ENCODE measurements at places on chromosomes 2 and 18.

DNA sequence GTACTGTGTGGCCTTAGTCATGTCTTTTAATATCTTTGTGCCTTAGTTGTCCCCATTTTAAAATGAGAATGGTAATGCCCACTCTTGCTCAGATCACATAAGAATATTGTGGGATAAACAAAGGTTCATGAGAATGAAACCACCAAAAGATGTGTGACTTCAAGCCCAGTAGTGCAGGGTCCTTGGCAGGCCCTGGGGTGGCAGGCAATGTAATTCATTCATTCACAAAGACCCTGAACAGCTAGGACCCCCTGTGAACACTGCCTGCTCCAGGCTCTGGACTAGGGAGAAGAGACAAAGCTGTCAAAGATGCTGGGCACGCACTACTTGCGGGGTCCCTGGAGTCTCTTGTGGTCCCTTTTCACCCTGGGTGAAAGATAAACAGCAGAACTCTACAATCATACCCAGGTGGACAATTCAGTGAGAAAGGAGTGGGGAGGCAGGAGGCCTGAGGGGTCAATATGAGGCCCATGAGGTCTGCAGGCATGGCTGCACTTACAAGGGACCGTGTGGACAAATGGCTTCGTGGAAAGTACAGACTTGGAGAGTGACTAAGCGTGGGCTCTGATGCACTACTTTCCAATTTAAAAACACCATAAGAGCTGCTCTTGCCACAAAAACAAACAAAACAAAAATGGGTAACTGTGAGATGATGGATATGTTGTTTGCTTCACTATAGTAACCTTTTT lies 136.1 kb downstream of the SMAD7 start:
- H3K4me1 ChIP-seq = peaks cover 34% of the 10 kb centered on the region
- peak; percentile 44 for DNase-seq
- H3K27me3 ChIP-seq = no peaks in the 10 kb centered on the region
- peaks cover 16% of the 10 kb centered on the region for H3K36me3 ChIP-seq
- H3K27ac ChIP-seq = peak overlapping the region; percentile 31

GRCh38 chr2:188870289-188870688 lies 103.9 kb upstream of the COL3A1 start:
- H3K27ac ChIP-seq = no peak overlapping the region
- no peaks in the 10 kb centered on the region for H3K4me1 ChIP-seq
- H3K36me3 ChIP-seq = no peaks in the 10 kb centered on the region
- DNase-seq = no peak
- H3K4me3 ChIP-seq = no peak overlapping the region

DNA sequence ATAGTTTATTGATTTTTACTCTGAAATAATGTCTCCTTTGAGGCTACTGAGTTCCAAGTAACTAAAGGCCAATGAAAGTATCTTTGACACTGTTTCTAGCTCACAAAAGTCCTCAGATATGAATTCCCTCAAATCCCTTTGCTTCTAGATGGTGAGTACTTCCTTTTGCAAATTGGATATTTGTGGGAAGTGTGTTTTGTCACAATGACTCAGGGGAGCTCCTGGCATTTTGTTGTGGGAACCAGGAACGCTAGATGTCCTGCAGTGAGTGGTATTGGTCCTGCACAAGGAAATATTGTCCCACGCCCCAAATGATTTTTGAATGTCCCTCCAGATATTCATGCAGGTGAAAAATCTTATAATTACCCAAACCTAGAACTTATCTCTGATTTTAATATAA lies 24.3 kb downstream of the TACR1 start:
- H3K4me1 ChIP-seq = no peaks in the 10 kb centered on the region
- DNase-seq = no peak
- no peaks in the 10 kb centered on the region for H3K36me3 ChIP-seq
- no peak overlapping the region for H3K4me3 ChIP-seq
- no peak overlapping the region for H3K27ac ChIP-seq
- H3K27me3 ChIP-seq = no peaks in the 10 kb centered on the region

DNA sequence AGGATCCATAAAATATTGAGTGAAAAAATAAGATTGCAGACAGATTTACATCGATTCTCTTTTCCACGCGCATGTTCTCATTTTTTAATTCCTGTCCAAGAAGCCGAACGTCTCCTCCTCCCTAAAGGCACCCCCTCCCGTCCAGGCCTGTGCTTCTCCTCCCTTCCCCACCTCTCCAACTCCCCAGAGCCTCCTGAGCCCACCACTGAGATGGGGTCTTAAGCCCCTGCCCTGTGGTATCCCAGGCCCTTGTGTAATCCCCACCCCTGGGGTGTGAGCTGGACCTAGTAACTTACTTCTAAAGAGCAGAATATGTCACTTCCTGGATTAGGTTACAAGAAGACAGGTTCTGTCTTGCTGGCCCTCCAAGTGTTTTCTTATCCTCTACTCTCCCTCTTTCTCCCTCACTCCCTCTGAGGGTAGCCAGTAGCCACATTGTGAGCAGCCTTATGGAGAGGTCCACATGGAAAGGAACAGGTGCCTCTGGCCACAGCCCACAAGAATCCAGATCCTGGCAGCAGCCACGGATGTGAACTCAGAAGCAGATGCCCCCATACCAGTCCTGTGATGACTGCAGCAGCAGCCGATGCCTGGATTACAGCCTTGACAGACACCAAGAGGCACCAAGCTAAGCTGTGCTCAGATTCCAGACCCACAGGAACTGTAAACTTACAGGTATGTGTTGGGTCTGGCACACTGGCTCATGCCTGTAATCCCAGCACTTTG lies 39.6 kb upstream of the OTOS start:
- no peak overlapping the region for H3K27ac ChIP-seq
- no peak overlapping the region for H3K4me3 ChIP-seq
- H3K27me3 ChIP-seq = no peaks in the 10 kb centered on the region
- no peaks in the 10 kb centered on the region for H3K4me1 ChIP-seq
- no peaks in the 10 kb centered on the region for H3K36me3 ChIP-seq

DNA sequence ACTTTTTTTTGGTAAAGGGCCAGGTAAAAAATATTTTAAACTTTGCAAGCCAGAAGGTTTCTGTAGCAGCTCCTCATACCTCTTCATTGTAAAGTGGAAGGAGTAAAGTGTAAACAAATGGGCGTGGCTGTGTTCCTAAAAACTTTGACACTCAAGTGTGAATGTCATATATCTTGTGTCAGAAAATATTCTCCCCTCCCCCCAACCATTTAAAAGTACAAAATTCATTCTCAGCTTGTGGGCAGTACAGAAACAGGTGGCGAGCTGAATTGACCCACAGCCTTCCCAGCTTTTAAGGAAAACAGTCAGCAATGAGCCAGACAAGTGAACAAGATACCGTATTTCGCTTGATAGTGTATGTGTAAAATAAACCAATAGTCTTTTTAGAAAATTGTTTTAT lies 4.0 kb downstream of the YPEL5 start:
- no peak overlapping the region for H3K27ac ChIP-seq
- H3K36me3 ChIP-seq = peaks cover 11% of the 10 kb centered on the region
- H3K27me3 ChIP-seq = no peaks in the 10 kb centered on the region
- DNase-seq = no peak
- no peaks in the 10 kb centered on the region for H3K4me1 ChIP-seq
- no peak overlapping the region for H3K4me3 ChIP-seq

DNA sequence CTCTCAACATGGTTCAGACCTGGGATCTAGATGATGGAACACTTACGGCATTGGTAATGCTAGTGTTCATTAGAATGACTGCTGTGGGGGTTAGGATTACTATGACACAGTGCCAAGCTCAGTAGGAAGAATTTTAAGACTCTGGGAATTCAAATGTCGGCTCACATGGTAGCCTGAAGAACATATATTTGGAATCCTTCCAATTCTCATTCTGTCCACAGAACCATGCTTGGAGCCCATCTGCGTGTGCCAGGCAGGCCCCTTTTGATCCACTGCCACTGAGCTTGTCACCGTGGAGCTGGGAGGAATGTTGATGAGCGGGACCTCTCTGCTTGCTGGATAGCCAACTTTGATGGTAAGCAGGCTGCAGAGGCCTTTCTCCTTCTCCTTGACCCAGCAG lies 322.0 kb upstream of the SOX11 start:
- H3K27me3 ChIP-seq = no peaks in the 10 kb centered on the region
- no peak overlapping the region for H3K27ac ChIP-seq
- peaks cover 5% of the 10 kb centered on the region for H3K4me1 ChIP-seq
- H3K36me3 ChIP-seq = no peaks in the 10 kb centered on the region
- no peak for DNase-seq
- no peak overlapping the region for H3K4me3 ChIP-seq

GRCh38 chr2:181378491-181378890 lies 78.7 kb upstream of the ITGA4 start:
- no peak overlapping the region for H3K4me3 ChIP-seq
- H3K36me3 ChIP-seq = no peaks in the 10 kb centered on the region
- DNase-seq = no peak
- no peaks in the 10 kb centered on the region for H3K27me3 ChIP-seq
- H3K27ac ChIP-seq = no peak overlapping the region

GRCh38 chr2:14752295-14752694 lies 119.8 kb downstream of the LRATD1 start:
- no peaks in the 10 kb centered on the region for H3K36me3 ChIP-seq
- no peaks in the 10 kb centered on the region for H3K4me1 ChIP-seq
- no peaks in the 10 kb centered on the region for H3K27me3 ChIP-seq

DNA sequence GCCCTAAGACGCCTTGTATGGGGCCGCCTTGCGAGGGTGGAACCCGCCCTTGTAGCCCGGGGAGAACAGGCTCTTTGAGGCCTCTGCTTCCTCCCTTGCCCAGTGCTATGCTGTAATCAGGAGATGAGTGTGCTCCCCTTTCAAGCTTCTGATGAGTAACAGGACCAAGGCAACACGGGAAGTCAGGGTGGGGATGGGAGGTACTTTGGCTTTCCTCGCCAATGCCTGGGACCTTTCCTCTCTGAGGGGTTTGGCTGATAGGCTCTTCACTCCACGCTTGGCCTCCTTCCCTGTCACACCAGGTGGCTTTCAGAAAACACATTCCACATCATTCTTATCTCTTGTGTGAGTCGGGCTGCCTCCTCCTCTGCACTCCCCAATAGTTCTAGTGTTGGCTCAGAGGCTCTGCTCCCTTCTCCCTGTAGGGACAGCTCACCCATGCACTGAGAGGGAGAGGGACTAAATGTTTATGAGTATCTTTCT lies 223.7 kb upstream of the TRIB2 start:
- peak; percentile 78 for DNase-seq
- peak overlapping the region; percentile 48 for H3K27ac ChIP-seq
- no peaks in the 10 kb centered on the region for H3K27me3 ChIP-seq
- no peaks in the 10 kb centered on the region for H3K36me3 ChIP-seq
- H3K4me1 ChIP-seq = peaks cover 11% of the 10 kb centered on the region

DNA sequence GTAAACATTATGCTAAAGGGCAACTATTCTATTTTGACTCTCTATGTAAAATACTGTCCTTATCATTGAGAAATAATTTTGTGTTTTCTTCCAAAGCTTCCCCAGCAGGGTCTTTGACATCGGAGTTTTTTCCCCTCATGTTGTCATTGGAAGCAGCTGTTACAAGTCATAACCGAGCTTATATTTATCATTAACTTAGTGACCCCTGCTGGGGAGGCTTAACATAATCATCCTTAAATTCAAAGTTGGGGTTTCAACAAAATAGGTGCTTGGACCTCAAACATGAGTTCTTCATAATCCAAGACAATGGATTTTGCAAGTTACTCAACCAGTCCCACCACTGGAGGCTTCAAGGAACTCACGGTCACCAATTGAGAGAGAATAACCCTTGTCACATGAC lies 330.9 kb downstream of the DCC start:
- no peaks in the 10 kb centered on the region for H3K4me1 ChIP-seq
- H3K27me3 ChIP-seq = no peaks in the 10 kb centered on the region
- H3K27ac ChIP-seq = no peak overlapping the region

- no peaks in the 10 kb centered on the region for H3K4me1 ChIP-seq
- H3K27me3 ChIP-seq = no peaks in the 10 kb centered on the region
- no peaks in the 10 kb centered on the region for H3K36me3 ChIP-seq
Observed at GRCh38 chr2:96344011-96344410, 8.4 kb downstream of the NCAPH start.

DNA sequence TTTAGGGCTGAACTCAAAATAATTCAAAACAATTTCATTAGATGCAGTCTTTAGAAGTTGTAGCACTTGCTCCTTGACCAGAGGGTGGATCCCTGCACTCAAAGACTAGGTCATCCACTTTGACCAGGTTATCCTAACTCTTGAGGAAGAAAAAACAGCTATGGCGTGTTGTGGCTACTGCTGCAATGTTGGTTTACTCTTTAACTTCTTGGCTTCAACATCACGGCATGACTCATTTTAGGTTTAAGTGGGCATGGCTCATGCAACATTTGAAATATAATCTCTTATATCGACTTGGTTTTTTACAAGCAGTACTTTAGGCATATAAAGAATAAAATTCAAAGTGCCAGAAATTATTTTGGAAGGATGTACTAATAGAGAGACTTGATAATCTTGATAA lies 35.4 kb downstream of the ANKRD29 start:
- no peaks in the 10 kb centered on the region for H3K27me3 ChIP-seq
- DNase-seq = no peak
- no peaks in the 10 kb centered on the region for H3K4me1 ChIP-seq

- H3K4me1 ChIP-seq = no peaks in the 10 kb centered on the region
- H3K36me3 ChIP-seq = no peaks in the 10 kb centered on the region
- no peak overlapping the region for H3K27ac ChIP-seq
- no peaks in the 10 kb centered on the region for H3K27me3 ChIP-seq
- no peak for DNase-seq
Observed at GRCh38 chr2:172246649-172247048, 143.9 kb upstream of the DLX2 start.

DNA sequence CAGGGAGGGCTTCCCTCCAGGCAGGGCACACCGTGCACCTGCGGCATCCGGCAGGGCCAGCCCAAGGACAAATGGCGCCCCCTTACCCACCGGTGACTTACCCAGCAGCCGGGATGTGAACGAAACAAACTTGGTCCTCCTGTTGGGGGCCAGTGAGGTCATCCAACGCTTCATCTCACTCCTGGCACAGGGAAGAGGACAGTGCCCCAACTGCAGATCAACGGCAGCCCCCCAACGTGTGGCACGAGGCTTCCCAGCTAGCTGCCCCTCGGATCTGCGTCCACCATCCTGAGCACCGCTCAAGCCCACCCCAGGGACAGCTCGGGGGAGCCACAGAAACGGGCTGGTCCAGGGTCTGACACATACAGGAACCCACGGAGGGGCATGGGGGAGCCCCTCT lies 12.0 kb downstream of the SNORC start:
- H3K36me3 ChIP-seq = no peaks in the 10 kb centered on the region
- H3K27me3 ChIP-seq = no peaks in the 10 kb centered on the region
- no peak for DNase-seq
- H3K4me3 ChIP-seq = no peak overlapping the region
- no peak overlapping the region for H3K27ac ChIP-seq

GRCh38 chr2:3960106-3960505 lies 256.7 kb downstream of the DCDC2C start:
- H3K4me1 ChIP-seq = no peaks in the 10 kb centered on the region
- no peaks in the 10 kb centered on the region for H3K36me3 ChIP-seq
- no peak overlapping the region for H3K4me3 ChIP-seq
- H3K27ac ChIP-seq = no peak overlapping the region
- H3K27me3 ChIP-seq = no peaks in the 10 kb centered on the region

DNA sequence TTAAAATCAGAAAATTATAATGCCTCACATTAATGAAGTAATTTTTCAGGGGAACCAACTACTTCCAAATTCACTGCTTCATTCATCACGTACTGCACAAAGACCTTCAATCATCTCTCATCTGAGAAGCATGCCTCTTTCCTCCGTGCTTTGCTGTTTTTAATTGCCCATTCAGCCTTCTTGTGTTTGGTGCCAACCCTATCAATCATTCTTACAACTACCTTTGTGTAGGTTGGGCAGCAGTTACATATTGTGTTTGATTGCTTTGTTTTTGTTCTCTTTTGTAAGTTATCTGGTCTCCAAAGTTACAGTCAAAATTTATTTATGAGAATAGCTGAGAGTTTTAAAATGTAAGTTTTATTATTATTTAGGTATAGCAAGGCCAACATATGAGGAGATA lies 549.0 kb upstream of the SLC8A1 start:
- no peak overlapping the region for H3K27ac ChIP-seq
- no peak for DNase-seq
- H3K36me3 ChIP-seq = no peaks in the 10 kb centered on the region
- no peak overlapping the region for H3K4me3 ChIP-seq
- H3K27me3 ChIP-seq = no peaks in the 10 kb centered on the region
- H3K4me1 ChIP-seq = no peaks in the 10 kb centered on the region

Measured in right atrium auricular region (tissue), 2 donors.